ENCODE measurements at places on chromosomes 3 and 15. TPM values are rescaled to one million over a fixed set of nuclear protein-coding genes. Genes with fewer than 3 reads are reported as not detected.

VIPR1 gene
- 0.16 TPM for total RNA-seq

IL17RE gene
- not detected for total RNA-seq

NME9 gene
- total RNA-seq, result 2.3 TPM

TM4SF18 gene
- total RNA-seq, result 5.6 TPM

GOLGA8N gene
- 1.4 TPM for total RNA-seq

MKRN3 gene
- 25.7 TPM for total RNA-seq

LRRC2 gene
- total RNA-seq, result 7.8 TPM

UNC13C gene
- 47.6 TPM for total RNA-seq

TWF2 gene
- 24.8 TPM for total RNA-seq

SLC28A1 gene
- not detected for total RNA-seq

LXN gene
- total RNA-seq, result 10.5 TPM

LSM3 gene
- total RNA-seq, result 11.1 TPM

ROPN1 gene
- total RNA-seq, result 0.16 TPM

SPATA12 gene
- not detected for total RNA-seq

CLSTN2 gene
- 10.3 TPM for total RNA-seq

ANKRD63 gene
- not detected for total RNA-seq

HDAC11 gene
- 12.6 TPM for total RNA-seq

ZNF80 gene
- total RNA-seq, result not detected

FGF12 gene
- total RNA-seq, result 187 TPM

COL7A1 gene
- 1.9 TPM for total RNA-seq

POPDC2 gene
- 0.94 TPM for total RNA-seq

LNP1 gene
- 6.4 TPM for total RNA-seq

SLC6A1 gene
- 61.1 TPM for total RNA-seq

GOLGA8O gene
- not detected for total RNA-seq

All from occipital lobe (tissue), 3 donors.